ENCODE measurements at places on chromosomes 1 and 21.

- DNase-seq = no peak
Measured at GRCh38 chr1:12524266-12524665, 93.7 kb downstream of the DHRS3 start.

DNA sequence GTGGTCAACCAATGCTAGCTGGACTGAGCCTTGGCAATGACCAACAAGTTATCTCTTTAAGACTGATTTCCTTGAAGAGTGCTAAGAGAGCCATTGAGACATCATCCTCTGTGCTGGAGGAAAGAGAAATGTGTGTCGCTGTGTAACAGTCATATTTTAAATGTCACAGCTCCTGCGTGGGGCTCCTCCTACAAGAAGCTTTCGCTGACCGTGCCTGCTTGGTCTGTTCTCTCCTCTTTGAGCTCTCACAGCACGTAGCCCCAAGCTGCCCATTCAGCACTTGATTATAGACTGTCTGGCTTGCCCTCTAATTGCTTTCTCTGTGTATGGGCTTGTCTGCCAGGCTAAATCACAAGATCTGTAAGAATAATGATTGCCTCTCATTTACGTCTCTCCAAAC is 221.3 kb downstream of the FOXD2 start:
- DNase-seq = no peak

DNA sequence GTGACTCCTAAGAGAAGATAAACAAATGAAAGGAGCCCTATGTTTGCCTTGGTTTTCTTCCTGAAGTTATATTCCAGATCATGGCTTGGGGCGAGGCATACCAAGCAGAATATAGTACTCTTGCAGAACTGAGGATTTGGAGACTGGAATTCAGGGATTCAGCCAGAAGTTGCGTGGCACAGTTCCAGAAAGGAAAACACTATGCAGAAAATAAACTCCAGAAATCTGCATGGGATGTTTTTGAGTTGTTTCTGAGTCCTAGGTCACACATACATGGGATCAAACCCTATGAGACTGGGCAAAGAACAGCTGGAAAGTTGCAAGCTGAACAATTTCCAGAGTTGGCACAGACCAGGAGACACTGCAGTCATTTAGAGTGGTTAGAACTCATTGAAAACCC is 42.9 kb upstream of the IFFO2 start:
- no peak for DNase-seq

GRCh38 chr1:226990133-226990716 is 50.1 kb downstream of the COQ8A start:
- no peak for DNase-seq

GRCh38 chr1:93304716-93305138 is 41.0 kb upstream of the DR1 start:
- peak; percentile 2 for DNase-seq

DNA sequence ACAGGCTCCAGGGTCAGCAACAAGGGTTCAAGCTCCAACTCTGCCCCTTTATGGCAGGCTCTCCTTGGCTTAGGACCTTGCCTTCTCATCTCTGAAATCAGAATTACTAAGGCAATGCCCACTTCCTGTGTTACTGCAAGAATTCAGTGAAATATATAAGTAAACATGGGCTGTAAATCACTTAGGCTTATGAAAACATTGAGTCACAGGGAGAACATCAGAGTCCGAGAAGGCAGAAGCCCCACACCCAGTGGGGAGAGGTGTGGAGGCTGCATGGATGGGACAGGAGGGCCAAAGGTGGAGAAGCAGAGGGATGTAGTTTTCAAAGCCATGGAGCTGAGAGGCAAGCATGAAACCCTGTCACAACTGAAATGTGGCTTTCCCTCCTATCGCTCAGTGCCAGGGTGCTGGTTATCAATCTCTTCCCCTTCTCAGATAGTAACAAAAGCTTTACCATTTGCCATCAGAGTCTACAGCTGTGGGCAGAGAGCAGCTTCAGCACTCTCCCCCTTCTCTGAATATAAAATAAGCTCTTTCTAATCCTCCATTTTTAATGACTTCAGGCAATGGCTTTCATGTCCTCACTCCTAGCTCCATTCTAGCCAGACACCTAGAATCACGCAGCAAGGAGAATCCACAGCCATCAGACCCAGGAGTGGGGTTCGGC is 3.4 kb downstream of the RGS8 start:
- DNase-seq = no peak
